Stimulated activated naive CD8-positive, alpha-beta T cell treated with anti-CD3 and anti-CD28 coated beads, Interleukin-15, Interleukin-2, amounts not matched to agents 100 U/mL and 50 U/mL, for 24 hours (primary cell): ENCODE measurements at places on chromosomes 7 and 10.

DNA sequence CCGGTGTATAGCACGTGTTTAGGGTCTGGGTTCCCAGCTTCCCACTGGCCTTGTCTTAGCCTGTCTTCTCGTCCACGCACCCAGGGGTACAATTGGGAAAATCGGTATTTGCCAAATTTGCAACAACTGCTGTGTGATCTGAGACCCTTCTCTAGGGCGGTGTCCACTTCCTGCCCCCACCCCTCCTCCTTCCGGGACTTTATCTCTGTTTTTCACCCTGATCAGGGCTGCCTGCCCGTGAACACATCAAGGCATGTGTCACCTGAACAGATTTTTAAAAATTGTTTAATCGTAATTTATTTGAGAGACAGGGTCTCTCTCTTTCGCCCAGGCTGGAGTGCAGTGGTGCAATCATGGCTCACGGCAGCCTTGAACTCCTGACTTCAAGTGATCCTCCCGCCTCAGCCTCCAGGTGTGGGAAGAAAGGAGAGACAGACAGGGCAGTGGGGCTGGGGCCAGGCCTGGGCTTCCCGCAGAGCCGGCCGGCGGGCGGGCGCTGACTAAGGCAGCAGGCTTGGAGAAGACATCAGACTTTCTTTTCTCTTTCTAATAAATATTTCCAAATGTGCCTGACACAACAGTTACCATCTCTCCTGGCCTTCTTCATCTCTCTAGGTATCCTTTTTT is 27.5 kb downstream of the ELFN1 start:
- DNase-seq: no peak

GRCh38 chr7:15248514-15248913 is 313.3 kb downstream of the AGMO start:
- DNase-seq: no peak

GRCh38 chr10:127151981-127152699 is 44.3 kb downstream of the INSYN2A start:
- DNase-seq: no peak

DNA sequence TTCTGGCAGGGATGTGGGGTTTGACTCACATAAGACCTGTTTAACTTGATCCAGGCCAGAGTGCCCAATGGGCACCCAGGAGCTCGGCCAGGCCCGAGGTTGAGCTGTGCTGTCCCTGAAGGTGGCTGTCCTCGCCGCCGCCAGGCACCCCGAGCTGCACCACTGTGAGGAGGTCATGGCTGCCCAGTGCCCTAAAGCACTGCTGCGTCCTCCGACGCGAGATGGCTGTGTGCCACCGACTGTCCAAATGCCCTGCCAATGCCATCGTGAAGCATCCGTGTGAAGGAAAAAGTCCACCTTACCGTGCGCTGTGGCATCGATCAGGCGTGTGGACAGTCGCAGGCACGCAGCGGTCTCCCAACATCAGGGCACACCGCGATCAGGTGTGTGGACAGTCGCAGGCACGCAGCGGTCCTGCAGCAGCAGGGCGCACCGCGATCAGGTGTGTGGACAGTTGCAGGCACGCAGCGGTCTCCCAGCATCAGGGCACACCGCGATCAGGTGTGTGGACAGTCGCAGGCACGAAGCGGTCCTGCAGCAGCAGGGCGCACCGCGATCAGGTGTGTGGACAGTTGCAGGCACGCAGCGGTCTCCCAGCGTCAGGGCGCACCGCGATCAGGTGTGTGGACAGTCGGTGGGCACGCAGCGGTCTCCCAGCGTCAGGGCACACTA is 120.3 kb downstream of the VIPR2 start:
- DNase-seq: no peak

DNA sequence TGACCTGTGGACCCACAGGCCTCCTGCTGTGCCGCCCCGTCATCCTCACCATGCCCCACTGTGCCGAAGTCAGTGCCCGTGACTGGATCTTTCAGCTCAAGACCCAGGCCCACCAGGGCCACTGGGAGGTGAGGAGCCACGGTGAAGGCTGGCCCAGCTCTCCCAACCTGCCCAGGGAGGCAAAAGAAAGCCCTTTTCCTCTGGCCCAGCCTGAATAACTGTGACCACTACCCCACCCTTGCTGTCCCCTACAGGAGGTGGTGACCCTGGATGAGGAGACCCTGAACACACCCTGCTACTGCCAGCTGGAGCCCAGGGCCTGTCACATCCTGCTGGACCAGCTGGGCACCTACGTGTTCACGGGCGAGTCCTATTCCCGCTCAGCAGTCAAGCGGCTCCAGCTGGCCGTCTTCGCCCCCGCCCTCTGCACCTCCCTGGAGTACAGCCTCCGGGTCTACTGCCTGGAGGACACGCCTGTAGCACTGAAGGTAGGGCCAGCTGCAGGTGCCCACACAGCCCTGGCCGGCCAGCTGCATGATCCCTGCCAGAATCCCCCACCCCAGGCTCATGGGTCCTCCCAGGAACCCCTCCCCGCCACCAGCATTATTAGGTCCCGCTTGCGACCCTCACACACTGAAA is 25.5 kb upstream of the SLC29A3 start:
- DNase-seq: no peak

DNA sequence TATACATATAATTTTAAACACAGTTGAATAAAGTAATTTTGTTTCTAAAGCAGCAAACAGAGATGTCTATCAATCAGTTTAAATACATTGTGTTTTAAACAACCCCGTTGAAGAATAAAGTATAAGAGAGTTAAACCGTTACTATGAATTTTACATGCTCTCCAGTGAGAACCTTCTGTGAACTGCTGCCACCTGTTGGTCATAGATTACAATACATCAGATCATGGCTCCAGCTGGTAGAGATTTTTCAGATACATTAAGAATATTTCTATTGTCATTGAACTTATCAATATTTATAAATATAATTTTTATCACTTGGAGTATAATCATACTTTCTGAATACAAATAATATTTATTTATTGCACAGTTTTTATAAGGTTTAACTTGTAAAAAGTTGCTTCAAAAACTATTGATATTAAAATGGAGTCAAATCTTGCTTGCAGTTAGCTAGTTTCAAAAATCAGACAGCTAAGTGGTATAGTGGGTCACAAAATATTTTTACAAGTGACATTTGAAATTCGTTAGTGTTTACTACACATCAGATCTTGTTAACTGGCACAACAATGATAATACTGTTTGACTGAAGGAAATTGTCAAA is 561.2 kb upstream of the PHF14 start:
- DNase-seq: peak; percentile 18

- DNase-seq: no peak
These were observed 9.5 kb upstream of the ZNF862 start for GRCh38 chr7:149828357-149829309.

- no peak for DNase-seq
These were observed 150.9 kb downstream of the ANK3 start for GRCh38 chr10:60238759-60239100.

DNA sequence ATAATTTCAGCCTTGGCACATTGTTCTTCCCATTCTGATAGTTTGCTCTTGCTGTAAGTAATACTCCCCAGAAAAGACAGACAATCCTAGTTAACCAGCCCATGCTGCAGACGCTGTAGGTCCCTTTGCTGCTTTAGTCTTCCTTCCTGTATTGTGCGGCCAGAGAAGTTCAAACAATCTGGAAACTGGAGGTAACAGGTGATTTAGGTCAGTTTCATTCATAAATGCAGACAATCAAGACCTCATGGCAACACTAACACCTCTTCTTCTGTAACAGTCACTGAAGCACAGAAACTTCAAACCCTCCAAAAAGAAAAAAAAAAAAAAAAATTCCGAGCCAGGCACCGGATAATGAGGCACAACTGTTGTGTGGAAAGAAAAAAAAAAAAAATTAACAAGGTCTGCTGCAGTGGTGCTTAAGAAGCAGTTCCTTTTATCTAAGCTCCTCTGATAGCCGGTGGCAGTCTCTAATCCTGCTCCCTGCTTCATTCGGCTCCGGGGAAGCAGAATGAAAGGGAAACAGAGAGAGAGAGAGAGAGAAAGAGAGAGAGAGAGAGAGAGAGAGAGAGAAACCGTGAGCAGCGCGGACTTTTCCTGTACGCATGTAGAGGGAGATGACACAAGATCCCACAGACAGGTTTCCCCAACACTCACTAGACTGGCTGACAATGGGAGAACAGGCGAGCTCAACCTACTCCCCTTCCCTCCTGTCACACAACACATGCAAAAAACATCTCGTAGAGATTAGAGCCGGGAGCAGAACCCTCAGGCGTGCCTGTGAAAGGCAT is at the start of gene SEMA3A:
Gene SEMA3A, minus strand, starts transcription at position 306 of the 788 bp plus-strand sequence. Its CDS starts 203 bp downstream, at position 103.
- DNase-seq: peak; percentile 15

DNA sequence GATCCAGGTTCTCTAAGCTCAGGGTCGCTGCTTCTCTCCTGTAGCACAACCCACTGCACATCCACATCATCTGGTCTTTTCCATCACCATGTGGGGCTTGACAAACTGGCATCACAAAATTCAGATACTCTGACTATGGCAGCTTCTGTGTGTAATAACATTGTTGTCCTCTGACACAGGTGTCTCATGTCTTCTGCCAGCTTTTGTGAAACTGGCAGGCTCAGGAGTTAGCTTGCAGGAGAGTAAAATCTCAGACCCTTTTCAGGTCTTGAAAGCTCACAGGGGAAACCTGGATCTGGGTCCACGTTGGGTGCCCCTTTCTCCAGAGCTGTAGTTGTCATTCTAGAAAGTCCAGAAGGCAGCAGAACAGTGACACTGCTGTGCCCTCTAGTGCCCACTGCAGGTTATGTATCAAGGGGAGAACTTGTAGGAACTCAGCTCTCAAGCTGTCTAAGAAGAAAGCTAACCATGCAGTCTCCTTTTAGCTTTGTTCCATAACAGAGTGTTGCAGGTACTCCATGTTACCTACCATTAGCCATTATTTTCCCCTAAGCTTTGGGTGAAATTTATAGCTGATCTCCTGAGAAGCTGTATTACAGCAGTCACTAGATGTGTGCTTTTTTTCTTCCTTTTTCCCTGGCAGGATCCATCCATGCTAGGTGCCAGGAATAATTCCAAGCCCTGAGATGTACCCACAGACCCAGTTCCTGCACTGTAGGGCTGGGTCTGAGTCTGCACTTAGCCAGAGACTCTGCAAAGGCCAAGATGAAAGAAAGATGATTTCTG is 102.7 kb downstream of the ZNF248 start:
- no peak for DNase-seq

DNA sequence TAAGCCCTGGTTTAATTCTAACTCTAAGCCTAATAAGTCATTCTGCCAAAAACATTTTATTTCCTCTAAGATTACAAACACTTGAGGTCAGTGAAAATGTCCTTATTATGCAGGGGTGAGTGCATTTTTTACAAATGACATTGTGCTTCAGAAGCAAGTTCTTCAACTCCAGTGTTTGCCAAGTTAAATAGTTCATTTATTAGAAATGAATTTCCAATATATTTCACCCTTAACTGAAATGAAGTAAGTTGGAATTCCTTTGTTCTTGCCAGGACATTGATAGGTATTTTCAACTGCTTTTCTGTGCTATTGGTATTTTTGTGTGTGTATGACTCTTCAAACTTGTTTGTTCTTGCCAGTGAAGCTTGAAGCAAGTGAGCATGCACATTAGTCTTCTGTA is 89.5 kb upstream of the CCDC6 start:
- DNase-seq: no peak
